Heart left ventricle (tissue), 16 donors: ENCODE measurements at places on chromosomes 6 and 20. TPM values are rescaled to one million over a fixed set of nuclear protein-coding genes. Genes with fewer than 3 reads are reported as not detected.

DNA sequence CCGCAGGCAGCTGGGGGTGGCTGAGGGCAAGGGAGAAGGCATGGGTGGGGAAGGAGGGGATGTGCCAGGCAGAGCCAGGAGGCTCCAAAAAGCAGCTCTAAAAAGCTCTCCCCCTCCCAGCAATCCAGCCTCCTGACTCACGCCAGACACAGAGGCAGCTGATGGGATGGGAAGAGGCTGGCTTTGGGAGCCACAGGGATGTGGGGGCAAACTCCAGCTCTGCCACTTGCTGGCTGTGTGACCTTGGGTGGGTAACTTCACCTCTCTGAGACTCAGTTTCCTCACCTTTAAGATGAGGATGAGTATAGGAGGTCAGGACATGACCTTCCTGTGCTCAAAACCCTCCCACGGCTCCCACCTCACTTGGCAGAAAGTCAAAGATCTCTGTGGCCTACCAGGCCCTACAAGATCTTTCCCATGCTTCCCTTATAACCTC, 148.9 kb downstream of the CEBPB start:
- DNase-seq: peak; percentile 22

The ARMH2 gene
- total RNA-seq: not detected

The GRIK2 gene
- total RNA-seq: 6.7 TPM

The OR2J1 gene
- total RNA-seq: not detected

GRCh38 chr20:44897133-44897532, 11.6 kb downstream of the YWHAB start:
- no peak for DNase-seq

GRCh38 chr6:35291491-35291890, 6.1 kb upstream of the DEF6 start:
- no peak for DNase-seq

DNA sequence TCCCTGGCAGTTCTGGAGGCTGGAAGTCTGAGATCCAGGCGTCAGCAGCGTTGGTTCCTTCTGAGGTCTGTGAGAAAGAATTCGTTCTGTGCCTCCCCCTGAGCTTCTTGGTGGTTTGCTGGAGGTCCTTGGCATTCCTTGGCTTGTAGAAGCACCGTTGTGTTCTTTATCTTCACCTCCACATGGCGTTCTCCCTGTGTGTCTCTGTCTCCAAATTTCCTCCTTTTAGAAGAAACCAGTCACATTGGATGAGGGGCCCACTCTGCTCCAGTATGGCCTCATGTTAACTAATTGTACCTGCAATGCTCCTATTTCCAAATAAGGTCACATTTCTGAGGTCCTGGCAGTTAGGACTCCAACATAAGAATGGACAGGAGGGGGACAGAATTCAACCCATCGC, 73.0 kb upstream of the BACH2 start:
- DNase-seq: no peak

The POPDC3 gene
- total RNA-seq: 38.6 TPM

DNA sequence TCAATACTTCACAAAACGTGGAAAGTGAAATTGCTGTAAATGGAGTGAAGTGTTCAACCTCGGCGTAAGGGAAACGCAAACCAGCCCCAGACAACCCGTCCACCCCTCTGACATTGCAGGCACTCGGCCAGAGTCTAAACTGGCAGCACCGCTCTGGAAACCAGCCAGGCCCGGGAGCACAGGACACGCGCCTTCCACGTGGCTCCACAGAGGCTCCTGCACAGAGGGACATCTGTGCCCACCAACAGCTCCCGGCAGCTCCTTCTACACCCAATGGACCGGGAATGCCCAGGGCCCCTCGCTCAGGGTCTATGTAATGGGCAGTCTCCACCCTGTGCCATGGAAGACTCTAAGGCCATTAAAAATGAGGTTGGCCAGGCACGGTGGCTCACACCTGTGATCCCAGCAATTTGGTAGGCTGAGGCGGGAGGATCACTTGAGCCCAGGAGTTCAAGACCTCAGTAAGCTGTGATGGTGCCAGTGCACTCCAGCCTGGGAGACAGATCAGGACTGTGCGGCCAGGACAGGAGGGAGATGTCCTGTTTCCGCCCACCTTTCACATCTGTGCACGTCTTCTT, 3.4 kb upstream of the HELZ2 start:
- DNase-seq: peak; percentile 80

The CFAP61 gene
- 73.9 TPM for total RNA-seq

GRCh38 chr6:102902471-102902870, 1509.0 kb downstream of the GRIK2 start:
- no peak for DNase-seq

The SLC35B2 gene
- 35.6 TPM for total RNA-seq

The ZSCAN23 gene
- 0.77 TPM for total RNA-seq

GRCh38 chr6:24549674-24550353, 55.0 kb downstream of the ALDH5A1 start:
- no peak for DNase-seq

DNA sequence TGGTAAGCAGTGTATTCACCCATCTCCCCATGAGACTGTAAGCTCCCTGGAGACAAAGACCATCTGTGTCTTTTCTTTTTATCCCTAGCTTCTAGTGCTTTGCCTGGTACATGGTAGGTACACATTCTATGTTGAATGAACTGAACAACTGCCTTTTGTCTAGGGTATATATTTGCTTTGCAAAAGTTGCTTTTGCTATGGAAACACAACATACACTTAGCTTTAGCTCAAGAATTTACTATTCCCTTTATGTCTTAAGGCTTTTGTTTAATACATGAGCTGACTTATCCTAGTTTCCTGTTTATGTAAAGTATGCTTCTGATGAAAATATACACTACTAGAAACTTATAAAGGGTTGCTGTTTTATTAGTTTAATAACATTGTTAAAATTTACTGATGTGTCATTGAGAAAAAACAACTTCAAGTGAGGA, 198.2 kb downstream of the PRL start:
- no peak for DNase-seq

The IMPG1 gene
- total RNA-seq: not detected

DNA sequence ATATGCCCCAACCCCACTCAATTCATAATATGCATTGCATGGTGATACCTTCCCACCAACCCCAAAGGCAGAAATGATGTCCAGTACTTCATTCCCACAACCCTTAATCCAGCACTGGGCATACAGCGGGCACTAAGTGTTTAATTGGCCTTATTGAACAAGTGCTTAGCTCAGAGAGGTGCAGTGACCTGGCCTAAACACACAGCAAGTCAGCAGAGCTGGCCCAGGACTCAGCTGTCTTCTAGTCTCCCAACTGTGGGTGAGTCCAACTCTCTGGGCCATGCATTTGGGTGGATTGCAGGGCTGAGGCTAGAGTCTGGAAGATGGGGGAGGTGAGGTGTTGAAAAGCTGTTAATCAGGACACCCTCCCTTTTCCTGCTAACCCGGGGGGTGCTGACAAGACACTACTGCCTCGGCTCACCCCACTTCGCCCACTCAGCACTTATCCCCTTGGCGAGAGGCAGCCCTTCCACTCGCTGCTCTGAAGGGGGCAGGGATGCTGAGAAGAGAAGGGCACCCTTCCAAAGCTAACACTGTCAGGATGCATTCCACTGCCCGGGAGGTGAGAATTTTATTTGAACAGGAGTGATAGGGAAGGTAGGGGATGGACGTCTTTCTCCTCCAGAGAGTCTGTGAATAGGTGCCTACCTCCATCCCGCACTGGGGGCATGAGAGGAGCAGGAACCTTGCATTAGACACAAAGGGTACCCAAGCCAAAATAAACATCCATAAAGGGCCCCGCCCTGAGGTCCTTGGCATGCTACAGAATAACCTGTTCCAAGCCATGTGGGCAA, 14.2 kb downstream of the KCNK5 start:
- no peak for DNase-seq

- peak; percentile 46 for DNase-seq
Measured at GRCh38 chr6:71289039-71289801, 609 bp downstream of the OGFRL1 start.

DNA sequence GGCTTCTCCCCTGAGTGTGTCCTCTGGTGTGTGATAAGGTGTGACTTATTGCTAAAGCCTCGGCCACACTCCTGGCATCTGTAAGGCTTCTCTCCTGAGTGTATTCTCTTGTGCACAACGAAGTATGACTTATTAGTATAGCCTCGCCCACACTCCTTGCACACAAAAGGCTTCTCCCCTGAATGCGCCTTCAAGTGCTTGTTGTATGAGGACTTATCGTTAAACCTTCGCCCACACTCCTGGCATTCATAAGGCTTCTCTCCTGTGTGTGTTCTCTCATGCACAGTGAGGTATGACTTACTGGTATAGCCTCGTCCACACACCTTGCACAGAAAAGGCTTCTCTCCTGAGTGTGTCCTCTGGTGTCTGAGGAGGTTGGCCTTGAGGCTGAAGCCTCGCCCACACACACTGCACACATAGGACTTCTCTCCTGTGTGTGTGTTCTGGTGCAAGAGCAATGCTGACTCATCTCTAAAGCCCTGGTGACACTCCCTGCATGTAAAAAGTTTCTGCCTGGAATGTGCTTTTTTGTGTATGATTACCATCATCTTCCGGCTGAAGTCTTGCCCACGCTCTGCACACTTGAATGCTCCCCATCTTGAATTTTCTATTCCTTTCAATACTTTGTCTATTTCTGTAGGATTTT, 20.4 kb downstream of the ZNF337 start:
- DNase-seq: no peak

The MEI4 gene
- total RNA-seq: 0.25 TPM

DNA sequence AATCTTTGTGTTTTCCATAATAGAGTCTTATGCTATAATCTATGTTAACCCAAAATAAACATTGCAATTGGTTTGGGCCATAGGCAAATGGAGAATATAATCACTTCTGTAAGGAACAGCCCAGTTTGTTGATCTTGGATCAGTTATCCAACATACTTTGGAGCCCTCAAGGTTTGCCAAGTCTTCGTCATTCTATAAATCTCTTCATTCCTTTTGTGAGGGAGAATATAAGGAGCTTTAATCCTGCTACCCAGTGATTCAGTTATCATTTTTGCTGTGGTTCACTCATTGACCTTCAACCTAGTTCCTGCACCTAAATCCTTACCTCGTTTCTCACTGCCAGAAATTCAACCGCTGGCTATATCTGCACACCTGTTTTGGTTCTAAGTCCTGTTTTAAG, 500.3 kb upstream of the PTCHD4 start:
- no peak for DNase-seq

The TPBG gene
- total RNA-seq: 2.8 TPM

The TNXB gene
- 51.8 TPM for total RNA-seq

- DNase-seq: no peak
Measured at GRCh38 chr6:43622541-43622940, 6.5 kb downstream of the GTPBP2 start.

DNA sequence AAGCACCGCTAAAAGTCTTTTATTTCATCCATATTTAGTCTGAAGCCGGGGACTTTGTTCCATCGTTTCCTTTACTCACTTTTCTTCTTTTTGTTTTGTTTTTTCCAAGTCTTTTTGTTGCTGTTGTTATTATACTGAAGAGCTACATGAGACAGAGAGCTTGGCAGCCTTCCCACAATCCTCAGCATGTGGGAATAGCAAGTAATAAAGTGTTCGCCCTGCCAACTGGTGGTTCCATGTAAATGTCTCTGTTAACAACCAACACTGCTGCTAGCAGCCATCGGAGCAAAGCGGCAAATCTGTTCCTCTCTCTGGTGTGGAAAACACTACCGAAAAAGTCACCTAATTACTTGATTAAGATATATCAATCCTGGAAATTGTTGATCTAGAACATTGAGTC, 437.8 kb upstream of the ID4 start:
- DNase-seq: no peak

The RAB5IF gene
- total RNA-seq: 71.5 TPM

DNA sequence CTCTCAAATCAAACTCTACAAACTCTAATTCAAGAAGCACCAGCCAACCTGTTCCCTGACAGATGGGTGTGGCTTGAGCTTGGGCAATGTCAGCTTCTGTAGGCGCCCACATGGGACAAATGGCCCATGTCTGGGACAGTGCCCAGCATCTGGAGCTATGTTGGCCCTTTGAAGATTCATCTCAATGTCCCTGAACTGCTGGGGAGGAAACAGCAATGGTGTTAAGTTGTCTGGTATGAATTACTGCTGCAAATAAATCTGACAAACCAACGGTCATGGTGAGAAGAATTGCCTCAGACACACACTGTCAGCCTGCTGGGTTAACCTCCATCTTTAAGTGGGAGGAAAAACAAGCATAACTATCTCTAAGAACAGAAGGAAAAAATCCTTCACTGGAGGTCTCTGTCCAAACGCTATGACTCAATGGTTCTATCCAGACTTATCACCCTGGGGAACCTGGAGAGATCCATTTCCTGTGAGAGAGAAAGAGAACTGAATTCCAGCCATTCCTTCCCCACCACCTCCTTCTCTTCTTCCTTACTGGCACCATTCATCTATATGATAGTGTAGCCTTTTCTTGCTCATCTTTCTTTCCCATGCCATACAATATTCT, 274.9 kb downstream of the CDH26 start:
- DNase-seq: no peak

DNA sequence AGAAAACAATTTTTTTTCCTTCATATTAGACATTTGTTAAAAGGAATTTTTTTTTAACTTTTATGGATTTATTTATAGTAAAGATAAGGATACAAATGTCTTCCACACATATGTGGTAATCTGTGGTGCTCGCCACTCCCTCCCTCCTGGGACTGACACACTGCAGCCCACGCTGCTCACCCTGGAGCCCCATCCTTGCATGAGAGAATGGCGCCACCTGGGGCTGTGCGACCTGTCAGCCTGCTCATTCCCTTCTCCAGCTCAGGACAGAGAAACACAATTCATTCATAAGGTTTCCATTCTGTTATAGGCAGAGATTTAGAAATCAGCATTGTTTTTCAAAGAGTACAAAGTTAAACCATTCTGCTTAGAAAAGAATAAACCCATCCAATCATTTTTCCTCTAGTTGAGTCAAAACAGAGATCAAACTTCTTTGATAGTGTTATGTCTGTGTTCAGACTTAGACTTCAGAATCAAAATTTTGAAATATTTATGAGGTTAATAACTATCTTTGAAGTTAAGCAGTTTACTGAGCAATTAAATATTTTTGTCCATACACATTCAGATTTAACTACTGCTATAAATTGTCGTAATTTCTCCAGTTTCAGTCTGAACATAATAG, 42.8 kb upstream of the DYNLRB1 start:
- DNase-seq: peak; percentile 54
